RWPE1 (cell line): ENCODE measurements at places on chromosomes 2 and 18.

GRCh38 chr18:76490033-76490432 is 5.0 kb downstream of the ZNF516 start:
- no peak for DNase-seq

- DNase-seq = no peak
Observed at GRCh38 chr2:191039616-191040015, 25.6 kb upstream of the STAT1 start.

GRCh38 chr2:97935719-97936161 is 60.0 kb downstream of the TMEM131 start:
- no peak for DNase-seq

- DNase-seq = no peak
Observed at GRCh38 chr2:238702276-238703052, 145.4 kb upstream of the TWIST2 start.

DNA sequence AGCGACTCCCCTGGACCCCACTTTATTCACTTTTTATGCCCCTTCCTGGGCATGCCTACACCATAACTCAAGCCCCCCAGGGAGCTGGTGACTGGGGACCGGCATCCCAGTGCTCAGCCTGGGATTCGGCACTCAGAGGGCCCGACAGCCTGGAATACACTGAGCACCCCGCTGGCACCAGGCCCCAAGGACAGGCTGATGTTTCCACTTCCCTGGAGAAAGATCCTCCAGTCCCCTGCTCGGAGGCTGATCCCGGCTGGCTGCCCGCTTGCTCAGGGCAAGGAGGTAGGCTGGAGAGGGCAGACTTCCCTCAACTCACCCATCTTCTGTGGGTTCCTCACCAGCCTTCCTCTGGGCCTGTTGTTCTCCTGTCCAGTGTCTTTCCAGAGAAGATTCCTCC is 36.6 kb downstream of the ODC1 start:
- no peak for DNase-seq

DNA sequence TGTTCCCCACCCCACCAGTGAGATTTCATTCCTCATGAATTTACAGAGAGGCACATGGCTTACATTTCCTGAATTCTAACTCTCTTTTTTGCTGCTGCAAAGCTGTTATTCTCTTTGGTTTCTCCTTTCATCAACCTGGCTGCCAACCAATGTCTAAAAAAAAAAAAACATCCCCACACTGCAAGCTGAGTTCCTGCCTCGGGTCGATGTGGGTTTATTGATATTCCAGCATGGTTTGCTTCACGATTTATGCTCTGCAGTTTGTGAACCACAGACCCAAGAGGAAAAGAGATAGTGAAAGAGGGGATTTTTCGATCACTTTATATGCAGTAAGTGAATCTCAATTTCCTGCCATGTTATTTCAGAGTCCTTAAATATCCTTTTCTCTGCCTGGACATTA is 363.6 kb downstream of the LPIN1 start:
- no peak for DNase-seq

DNA sequence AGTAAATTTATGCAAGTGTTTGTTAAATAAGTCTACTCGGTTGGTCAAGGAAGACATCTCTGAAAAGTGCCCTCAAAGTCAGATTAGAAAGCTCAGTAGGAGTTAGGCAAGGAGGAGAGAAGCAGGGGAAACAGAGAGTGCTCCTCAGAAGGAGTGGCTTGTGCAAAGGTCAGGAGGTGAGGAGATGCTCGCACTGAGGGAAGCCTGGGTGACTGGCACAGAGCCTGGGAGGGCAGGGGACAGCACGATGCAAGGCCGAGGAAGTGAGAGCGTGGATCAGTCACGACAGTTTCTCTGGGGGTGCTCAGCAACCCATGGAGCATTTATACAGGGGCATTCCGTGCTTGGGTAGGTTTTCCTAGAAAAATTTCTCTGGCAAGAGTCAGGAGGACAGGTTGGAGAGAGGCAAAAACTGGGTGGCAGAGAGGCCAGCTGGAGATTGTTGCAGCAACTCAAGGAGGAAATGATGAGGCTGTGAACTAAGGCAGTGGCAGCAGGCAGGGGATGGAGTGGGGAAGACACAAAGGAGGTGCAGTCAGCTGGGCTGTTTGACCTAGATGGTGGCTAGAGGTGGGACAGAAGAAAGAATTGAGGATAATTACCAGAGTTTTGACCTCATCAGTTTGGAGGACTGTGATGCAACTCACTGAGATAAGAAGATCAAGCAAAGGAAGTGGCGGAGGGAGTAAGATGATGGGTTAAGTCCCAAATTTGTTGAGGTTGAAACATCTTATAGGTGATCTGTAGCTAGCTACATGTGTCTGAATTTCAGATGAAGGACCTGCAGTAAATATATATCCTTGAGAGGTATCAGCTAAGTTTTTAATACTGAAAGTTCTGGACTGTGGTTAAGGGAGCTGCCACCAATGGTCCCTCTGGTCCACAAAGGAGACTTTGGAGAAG is 52.4 kb downstream of the BCL2 start:
- DNase-seq = no peak

DNA sequence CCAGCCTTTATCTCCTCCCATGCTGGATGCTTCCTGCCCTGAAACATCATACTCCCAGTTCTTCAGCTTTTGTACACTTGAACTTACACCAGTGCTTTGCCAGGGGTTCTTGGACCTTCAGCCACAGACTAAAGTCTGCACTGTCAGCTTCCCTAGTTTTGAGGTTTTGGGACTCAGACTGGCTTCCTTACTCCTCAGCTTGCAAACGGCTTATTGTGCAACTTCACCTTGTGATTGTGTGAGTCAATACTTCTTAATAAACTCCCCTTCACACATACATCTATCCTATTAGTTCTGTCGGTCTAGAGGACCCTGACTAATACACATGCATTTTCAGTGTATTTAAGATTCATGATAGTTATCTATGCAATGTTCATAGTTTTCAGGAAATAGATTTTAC is 35.8 kb upstream of the ZNF804A start:
- DNase-seq = no peak

DNA sequence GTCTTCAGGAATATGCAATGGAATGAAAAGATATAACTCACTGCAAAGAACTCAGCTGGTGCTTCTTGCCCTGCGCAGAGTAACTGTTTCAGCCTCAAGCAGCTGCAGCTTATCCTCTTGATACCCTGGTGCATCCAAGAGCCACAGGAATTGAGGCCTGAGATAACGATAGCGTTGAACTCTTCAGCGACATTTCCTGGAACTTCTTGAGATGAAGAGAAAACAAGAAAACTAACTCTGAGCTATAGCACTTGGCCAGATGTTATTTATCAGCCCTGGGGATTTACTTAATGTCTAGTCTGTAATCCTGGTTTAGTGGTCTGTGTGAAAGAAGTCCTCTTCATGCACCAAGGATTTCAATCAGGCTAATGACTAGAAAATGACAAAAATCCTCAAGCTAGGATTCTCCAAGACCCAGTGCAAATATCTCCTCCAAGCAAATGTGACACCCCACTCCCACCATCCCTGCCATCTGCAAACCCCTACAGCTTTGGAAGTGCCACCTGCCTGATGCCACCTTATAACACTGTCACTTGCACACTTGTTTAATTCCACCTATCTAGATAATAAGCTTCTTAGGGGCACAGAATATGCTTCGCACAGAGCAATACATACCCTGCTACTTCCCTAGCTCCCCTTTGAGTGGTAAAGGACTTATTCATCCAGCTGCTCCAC is 40.6 kb downstream of the EHD3 start:
- DNase-seq = no peak

GRCh38 chr2:121897335-121897970 is 142.0 kb downstream of the TSN start:
- peak; percentile 22 for DNase-seq

GRCh38 chr2:64336171-64336570 is 117.8 kb upstream of the LGALSL start:
- no peak for DNase-seq

DNA sequence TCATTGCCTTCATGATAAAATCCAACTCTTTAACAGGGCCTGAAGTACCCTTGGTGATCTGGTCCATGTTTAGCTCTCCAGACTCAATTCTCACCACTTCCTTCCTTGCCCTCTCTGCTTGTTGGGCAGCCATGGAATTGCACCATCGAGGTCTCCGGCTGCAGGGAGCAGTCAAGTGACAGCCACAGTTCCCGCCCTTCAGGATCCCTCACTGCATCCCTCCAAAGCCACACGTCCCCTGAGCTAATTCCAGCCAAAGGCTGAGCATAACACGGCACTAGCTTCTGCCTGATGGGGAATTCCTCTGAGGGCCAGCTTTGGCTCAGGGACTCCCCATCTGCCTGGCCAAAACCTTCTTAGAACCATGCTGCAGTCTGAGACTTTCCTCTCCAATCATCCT is 47.4 kb upstream of the SLC1A4 start:
- DNase-seq = no peak

- DNase-seq = peak; percentile 28
Observed at GRCh38 chr2:63424329-63425078, 163.8 kb downstream of the WDPCP start.

DNA sequence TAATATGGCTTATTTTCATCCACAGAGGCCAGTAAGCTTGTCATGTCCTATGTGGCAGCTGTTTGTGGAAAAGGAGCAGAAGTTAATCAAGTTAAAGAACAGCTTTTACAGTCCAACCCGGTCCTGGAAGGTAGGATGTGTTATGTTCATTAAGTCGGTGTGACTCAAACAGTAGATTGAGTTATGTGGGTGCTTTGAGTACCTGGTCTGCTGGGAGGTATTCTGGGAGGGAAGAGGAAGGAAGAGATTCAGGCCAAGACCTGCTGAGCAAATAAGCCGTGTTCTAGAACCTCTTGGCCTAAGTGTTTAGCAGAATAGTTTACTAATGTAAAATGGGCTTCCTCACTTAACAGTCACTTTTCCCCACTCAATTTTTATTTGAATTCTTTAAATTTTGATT is 96.2 kb downstream of the MYO1B start:
- no peak for DNase-seq

DNA sequence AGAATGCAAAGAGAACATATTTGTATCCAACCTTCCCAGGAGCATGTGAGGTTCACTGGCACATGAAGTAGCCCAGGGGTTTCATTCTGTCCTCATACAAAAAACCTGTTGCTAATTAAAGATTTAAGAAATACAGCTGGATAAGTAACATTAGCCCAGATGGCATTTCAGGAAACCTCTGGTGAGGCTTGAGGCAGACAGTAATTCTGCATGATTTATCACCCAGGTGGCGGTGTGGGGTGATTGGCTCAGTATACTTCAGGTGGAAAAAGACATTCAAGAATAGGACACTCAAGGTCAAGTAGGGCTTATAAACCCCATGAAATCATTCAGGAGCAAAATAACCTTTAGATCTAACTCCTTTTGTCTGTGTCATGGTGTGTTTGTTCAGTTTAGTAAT is 237.4 kb downstream of the RNF144A start:
- no peak for DNase-seq

GRCh38 chr2:38152913-38153312 is 77.0 kb upstream of the CYP1B1 start:
- DNase-seq = no peak

DNA sequence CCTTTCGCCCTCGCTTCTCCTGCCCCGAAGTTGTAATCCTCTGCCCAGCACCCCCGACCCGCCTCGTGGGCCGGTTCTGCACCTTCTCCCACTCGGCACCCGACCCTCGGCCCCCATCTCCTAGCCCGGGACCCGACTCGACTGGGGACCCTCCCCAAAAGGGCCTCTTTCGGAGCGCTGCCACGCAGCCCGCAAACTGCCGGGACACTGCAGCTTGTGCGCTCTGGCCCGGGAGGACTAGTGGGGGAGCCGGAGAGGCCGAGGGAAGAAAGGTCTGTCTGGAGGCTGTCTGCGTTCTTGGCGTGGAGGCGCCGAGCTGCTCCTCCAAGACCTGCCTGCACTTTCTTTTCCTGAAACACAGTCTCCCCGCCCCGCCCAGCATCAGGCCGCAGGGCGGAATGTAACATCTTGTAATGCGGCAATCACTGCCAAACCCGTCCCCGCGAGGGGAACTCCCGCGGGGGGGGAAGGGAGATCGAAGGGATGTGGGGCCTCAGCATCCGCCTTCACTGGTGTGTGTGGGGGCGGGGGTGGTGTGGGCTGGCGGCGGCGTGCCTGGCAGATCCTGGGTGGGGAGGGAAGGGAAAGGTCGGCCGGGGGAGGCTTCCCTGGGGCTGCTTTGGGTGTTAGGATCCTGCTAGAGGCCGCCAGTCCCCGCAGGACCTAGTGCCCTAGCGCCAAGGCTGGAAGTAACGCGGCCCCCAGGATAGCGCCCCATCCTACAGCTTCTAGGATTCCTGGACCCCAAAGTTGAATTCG is 7.4 kb downstream of the DLX2 start:
- DNase-seq = peak; percentile 81

DNA sequence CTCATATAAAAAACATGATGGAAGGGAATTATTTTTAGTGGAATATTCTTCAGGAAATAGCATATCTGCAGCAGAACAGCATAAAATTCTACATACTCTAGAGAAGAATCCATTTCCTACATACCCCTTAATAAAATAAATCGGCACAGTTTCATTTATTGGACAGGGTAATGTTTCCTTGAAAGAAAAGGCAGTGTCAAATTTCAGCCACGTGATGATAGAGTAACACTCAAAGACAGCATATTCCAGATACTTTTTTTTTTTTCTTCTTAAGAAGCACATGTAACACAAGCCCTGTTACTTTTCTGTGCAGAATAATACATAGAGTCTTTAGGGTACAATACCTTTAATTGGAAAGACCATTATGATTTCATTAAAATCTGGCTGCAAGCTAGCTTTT is 204.4 kb downstream of the SRBD1 start:
- DNase-seq = no peak

DNA sequence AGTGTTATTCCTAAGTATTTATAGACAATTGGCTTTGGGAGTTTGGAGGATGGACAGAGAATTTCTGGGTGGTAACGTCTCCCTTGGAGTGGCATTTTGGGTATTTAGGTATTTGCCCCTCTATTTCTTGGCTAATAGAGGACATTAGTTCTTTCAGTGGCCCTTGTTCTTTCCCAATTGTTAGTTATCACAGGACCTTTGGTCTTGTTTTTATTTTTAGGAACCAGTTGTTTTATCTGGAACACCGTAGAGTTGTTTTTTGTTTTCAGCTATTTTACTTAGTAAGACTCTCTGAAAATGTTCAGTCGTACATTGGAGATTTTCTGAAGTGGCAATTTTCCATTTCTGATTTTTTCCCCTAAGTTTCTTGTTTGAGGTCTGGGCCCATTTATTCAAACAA is 40.5 kb upstream of the TNFRSF11A start:
- no peak for DNase-seq

- DNase-seq = no peak
Observed at GRCh38 chr18:48749768-48750167, 201.0 kb downstream of the SMAD7 start.

GRCh38 chr2:232681527-232681926 is 15.6 kb upstream of the GIGYF2 start:
- no peak for DNase-seq

DNA sequence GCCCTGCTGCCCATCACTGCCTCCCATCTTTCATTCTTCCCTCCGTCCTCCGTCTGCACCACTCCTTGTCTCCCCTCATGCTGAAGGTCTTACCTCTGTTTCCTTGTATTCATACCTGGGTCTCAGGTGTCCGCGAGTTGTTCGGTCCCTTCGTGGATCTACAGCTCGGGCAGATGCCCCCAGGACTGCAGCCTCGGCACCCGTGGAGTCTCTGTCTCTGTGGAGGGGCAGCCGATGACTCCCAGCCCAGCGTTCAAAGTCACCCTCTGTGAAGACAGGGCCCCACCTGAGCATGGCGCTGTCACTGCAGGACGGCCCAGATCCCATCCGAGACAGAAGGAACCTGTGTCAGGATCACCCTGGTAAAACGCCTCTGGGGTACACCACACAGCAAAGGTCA is 480.0 kb upstream of the SALL3 start:
- DNase-seq = no peak
